ENCODE measurements at places on chromosomes 4 and X.

- no peak for DNase-seq
Measured at GRCh38 chrX:124362072-124362471, 15.7 kb downstream of the SH2D1A start.

GRCh38 chr4:153518001-153518400, 51.8 kb downstream of the TMEM131L start:
- no peak for DNase-seq

DNA sequence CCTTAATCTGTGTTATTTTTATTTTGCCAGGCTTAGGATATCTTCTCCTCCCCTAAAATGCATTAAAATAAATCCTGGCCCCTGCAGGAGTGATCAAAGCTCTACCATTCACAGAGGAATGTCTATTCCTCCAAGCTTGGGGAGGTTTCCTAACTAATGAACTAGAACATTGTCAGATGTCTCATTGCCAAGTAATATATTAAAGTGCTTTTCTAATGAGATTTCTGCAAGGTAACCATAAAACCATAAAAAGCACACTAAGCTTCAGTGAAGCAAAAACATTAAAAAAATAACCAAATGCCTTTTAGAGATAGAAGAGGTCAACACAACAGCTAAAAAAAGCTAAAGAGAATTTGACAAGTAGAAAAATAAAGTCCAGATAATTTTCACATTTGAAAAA, 34.8 kb downstream of the IGFBP7 start:
- no peak for DNase-seq

GRCh38 chr4:153547520-153547919, 81.4 kb downstream of the TMEM131L start:
- no peak for DNase-seq

Measured in muscle of leg (tissue), 16 donors.